Mammary epithelial cell (primary cell): ENCODE measurements at places on chromosomes 7 and 10. TPM values are rescaled to one million over a fixed set of nuclear protein-coding genes. Genes with fewer than 3 reads are reported as not detected.

Gene SHLD2
- total RNA-seq, result 19.7 TPM

Gene TMEM26
- not detected in 2 replicates for total RNA-seq

Gene PPP1R17
- not detected in 2 replicates for total RNA-seq

Gene ADAMTS14
- total RNA-seq, result 0.50 TPM

Gene OR9A2
- total RNA-seq, result not detected in 2 replicates

Gene PLPP4
- total RNA-seq, result 10.3 TPM

Gene CTNNA3
- not detected for total RNA-seq

Gene ZNF239
- 1.3 TPM in 2 replicates for total RNA-seq

- DNase-seq, result peak; percentile 27
Observed at GRCh38 chr10:89122433-89123051, 84.6 kb downstream of the CH25H start.

- no peak for DNase-seq
Observed at GRCh38 chr7:50308532-50309385, 4.2 kb downstream of the IKZF1 start.

GRCh38 chr7:80183900-80184685 is 49.5 kb downstream of the GNAI1 start:
- no peak for DNase-seq

- DNase-seq, result no peak
Observed at GRCh38 chr7:141361479-141361878, 189.7 kb upstream of the AGK start.
